Renal cortical epithelial cell (primary cell): ENCODE measurements at places on chromosomes 6 and 20. TPM values are rescaled to one million over a fixed set of nuclear protein-coding genes. Genes with fewer than 3 reads are reported as not detected.

Gene CEP162
- total RNA-seq, result 5.6 and 20.2 TPM in 2 replicates

DNA sequence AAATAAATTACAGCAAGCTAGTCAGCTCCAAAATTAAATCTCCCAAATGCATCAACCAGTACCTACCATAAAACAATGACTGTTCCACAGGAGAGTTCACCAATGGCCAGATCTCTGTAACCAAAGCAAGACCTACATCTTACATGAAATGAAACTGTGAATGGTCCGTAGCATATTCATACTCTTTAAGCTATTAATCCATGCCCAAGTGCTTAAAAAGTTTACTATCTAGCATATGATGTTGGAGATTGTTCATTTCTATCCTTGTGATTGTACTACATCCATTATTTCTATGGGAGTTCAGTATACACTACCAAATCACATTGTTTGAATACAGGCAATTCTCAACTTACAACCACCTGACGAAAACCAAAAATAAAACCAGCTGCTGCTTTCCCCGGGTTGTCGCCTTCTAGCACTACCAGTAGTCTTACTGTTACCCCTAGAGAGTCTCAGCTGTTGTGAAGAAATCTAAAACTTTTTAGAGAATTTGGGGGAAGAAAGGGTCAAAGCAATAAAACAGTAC, 38.0 kb downstream of the HIVEP2 start:
- no peak for DNase-seq

GRCh38 chr6:12163149-12163548, 127.0 kb upstream of the EDN1 start:
- DNase-seq, result no peak

Gene CDSN
- under 0.01 and 0.05 TPM in 2 replicates for total RNA-seq

DNA sequence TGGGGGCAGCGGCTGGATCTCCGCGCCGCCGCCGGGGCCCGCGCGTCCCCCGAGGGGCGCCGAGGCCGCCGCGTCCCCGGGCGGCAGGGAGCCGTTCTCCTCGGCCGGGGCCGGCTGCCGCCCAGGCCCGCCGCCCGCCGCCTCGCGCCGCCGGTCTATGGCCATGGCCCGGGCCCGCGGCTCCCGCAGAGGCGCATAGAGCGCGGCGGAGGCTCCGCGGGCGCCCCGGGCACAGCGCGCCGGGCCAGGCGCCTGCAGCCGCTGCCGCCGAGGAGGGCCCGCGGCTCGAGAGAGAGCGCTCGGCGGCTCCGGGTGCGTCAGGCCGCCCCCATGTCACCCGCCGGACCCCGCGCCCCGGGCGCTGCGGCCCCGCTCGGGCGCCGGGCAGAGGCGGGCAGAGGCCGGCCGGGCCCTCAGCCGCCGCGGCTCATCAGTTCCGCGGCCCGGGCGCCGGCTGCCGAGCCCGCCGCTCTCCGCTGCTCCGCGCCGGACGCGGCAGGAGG, 404 bp downstream of the SLC22A23 start:
- DNase-seq, result no peak

Gene SLC24A3
- total RNA-seq, result under 0.01 and 0.10 TPM in 2 replicates

Gene RPL10A
- 1,305 and 1,523 TPM in 2 replicates for total RNA-seq

GRCh38 chr6:34525431-34526175, 30.5 kb downstream of the SPDEF start:
- DNase-seq, result no peak

Gene TAP1
- total RNA-seq, result 57.6 and 124 TPM in 2 replicates

Gene PBOV1
- not detected in 2 replicates for total RNA-seq

Gene TLDC2
- 0.35 and 0.50 TPM in 2 replicates for total RNA-seq

DNA sequence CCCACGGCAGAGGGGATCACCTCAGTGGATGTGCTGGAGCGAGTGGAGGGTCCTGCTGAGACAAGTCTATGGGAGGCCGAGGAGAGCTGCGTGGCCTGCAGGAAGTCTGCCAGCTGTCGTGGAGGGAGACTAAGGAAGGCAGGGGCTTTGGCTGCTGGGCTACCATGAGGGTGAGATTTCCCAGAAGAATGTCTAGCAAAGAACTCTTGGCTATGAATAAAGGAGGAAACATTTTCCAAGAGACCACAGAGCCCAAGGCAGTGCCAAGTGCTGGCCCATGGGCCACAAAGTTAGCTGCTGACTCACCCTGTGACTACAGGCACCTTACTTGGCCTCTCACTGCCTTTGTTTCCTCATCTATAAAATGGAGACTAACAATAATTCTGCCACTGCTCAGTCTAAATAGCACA, 73.4 kb downstream of the PRDM1 start:
- peak; percentile 94 for DNase-seq

- no peak for DNase-seq
Measured at GRCh38 chr6:157486572-157486971, 105.6 kb downstream of the ZDHHC14 start.

Gene CDH4
- total RNA-seq, result 6.4 TPM in 2 replicates

- DNase-seq, result peak; percentile 99
Measured at GRCh38 chr6:121520337-121521163, 85.1 kb downstream of the GJA1 start.

DNA sequence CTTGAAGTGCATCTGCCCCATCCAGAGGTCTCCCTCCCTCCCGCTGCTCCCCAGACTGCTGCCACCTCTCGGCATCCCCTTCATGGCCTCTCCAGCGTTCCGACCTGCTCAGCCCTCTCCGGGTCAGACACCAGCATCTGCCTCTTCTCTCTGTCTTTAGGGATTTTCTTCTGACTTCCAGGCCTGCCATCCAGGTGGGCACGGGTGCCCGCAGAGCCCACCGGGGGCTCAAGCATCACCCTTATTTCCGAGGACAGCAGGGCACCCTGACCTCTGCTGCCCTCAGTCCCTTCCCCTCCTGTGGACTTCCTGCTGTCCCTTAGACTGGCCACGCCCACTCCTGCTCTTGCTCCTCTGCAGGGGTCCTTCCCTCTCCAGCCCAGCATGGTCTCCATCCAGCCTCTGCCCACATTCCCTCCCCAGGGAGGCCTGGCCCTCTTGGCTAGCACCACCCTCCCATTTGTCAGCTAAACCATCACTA, 3.3 kb downstream of the NPEPL1 start:
- no peak for DNase-seq

GRCh38 chr20:13322198-13322597, 101.1 kb downstream of the ISM1 start:
- DNase-seq, result no peak

DNA sequence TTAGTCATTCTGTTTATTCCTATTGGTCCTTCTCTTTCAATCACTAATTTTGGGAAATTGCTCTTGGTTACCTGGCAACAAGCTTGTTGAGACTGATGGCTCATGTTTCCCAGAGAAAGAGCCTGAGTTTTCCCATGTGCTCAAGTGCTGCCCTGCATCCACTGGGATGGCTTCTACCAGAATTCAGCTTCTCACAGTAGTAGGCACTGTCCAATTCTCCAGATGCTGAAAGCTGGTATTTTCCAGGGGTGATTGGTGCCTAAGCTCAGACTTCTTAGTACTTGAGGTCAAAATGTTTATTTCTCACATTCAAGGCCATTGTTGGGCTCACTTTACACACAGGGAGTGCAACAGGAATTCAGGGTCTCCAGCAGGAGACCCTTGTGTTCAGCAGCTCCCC, 29.1 kb upstream of the SLC2A12 start:
- DNase-seq, result no peak

GRCh38 chr6:165047952-165048351, 261.5 kb downstream of the C6orf118 start:
- DNase-seq, result no peak

Gene ANKRD66
- not detected in 2 replicates for total RNA-seq

DNA sequence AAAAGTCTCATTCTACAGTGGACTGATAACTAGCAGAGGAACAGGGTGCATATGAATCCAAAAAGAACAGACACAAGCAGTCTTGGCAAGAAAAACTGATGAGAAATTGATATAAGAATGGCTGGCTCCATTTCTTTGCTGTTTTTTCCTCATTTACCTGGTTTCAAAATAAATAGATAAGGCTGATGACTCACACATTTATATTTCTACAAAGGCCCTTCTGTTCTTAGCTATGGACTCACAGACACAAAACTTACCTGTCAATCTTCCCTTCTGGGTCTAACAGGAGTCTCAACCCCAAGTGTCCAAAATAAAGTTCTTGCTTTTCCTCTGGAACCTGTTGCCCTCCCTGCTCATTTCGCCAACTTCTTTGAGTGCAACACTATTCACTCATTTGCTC, 941 bp downstream of the SLC17A4 start:
- DNase-seq, result no peak

DNA sequence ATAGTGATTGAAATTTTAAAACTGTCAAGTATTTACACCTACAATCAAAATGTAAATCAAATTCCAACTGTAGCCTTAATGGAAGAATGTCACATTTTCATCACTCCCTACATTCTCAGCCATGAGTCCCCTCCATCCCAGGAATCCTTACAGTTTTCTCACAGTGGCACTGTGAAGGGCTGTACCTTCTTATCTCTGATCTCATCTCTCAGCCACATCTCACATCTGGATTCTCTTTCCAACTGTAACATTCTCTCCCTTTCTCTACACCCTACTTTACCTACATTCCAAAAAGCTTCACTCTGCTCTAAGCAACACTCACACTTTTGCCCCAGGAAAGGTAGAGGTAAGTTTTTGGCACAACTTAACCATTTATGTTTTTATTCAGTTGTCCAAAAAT, 8.9 kb upstream of the MARCKS start:
- no peak for DNase-seq

Gene ZC2HC1B
- total RNA-seq, result not detected in 2 replicates

GRCh38 chr6:144331491-144331969, 46.4 kb downstream of the UTRN start:
- peak; percentile 70 for DNase-seq

Gene MLN
- not detected in 2 replicates for total RNA-seq

DNA sequence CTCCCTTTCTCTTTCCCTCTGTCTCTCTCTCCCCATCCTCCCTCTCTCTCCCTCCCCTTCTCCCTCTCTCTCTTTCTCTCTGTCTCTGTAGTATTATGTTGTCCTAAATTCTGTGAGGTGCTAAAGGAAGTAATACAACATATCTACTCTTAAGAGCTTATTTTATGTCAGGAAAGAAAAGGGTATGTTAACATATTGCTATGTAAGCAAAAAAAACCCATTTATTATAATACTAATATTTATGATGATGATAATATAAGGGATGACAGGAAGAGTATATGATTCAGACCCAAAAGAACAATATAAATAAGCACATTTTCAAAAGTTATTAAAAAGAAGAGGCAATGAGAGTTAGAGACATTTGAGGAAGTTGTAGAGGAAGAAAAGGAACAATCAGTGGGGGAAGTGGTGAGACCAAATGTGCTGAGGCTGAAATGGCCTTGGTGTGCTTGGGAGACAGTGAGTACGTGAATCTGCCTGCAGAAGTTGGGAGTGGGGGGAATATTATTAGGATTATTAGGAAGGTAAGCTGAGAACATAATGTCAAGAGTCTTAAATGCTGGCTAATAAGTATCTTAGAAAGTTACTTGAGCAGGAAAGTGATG, 303.6 kb upstream of the FERMT1 start:
- peak; percentile 2 for DNase-seq

- DNase-seq, result no peak
Measured at GRCh38 chr20:58511861-58512260, 3.3 kb downstream of the APCDD1L start.

GRCh38 chr6:110714143-110714542, 101.1 kb downstream of the CDK19 start:
- no peak for DNase-seq

GRCh38 chr20:5001174-5002076, at the start of gene SLC23A2:
SLC23A2 (minus strand) TSS chr20:5001510; CDS start chr20:4932562, 68,948 bp downstream.
- DNase-seq, result peak; percentile 23

- DNase-seq, result no peak
Measured at GRCh38 chr6:30735668-30736314, 6.7 kb downstream of the FLOT1 start.

Gene NKAIN2
- total RNA-seq, result not detected in 2 replicates

DNA sequence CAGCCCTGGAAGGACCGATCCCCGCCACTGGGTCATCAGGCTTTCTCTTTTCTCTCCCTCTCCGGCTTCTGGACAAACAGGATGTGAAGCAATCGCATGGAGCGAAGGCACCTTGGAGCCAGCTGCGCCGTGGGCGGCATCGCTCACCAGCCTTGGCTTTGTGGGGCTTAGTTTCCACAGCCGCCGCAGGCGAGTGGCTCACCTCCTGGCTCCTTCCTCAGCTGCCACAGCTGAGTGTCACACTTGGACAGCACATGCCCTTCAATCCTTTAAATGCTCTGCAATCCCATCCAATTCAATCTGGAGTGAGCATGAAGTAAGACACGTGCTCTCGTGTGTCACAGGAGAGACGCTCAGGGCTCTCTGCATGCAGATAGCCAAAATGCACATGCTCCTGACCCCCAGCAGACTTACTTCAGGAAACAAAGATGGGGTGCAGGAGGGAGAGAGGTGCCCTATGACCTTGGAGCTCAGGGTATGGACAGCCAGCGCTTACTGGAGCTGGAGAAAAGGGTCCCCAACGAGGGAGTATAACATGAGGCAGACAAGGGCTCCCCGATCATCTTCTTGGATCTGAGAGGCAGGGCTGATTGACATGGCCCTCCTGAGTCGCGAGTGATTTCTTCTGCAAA, 70.9 kb downstream of the BMP7 start:
- no peak for DNase-seq

GRCh38 chr6:169972101-169972651, 220.8 kb downstream of the ERMARD start:
- DNase-seq, result no peak

DNA sequence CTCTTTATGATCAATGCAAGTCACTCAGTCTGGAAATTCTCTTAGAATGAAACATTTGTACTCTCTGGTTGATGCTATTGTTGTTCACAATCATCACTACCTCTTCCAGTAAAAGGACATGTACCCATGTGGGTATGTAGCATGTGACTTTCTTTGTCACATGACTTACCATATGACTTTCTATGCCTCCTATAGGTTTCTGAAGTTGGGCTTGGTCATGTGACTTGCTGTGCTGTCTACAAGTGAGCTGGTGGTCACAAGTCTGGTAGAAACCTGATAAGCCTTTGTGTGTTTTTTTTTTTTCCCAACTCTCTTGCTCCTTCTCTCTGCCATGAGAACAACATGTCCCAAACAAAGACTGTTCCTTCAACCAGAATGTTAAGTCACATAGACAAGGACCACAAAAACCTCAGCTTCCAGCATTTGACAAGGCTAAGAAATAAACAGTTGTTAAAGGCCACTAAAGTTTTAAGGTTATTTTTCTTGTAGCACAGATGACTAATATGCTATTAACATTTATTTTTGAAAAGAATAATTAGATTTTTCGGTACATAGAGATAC, 379.2 kb upstream of the SLC35B3 start:
- DNase-seq, result no peak

- peak; percentile 91 for DNase-seq
Measured at GRCh38 chr6:88380083-88380482, 213.9 kb upstream of the CNR1 start.

Gene SLC22A23
- total RNA-seq, result 0.35 and 2.4 TPM in 2 replicates

Gene HRH3
- not detected in 2 replicates for total RNA-seq

GRCh38 chr20:38125157-38126056, 39.7 kb downstream of the TGM2 start:
- DNase-seq, result peak; percentile 79

DNA sequence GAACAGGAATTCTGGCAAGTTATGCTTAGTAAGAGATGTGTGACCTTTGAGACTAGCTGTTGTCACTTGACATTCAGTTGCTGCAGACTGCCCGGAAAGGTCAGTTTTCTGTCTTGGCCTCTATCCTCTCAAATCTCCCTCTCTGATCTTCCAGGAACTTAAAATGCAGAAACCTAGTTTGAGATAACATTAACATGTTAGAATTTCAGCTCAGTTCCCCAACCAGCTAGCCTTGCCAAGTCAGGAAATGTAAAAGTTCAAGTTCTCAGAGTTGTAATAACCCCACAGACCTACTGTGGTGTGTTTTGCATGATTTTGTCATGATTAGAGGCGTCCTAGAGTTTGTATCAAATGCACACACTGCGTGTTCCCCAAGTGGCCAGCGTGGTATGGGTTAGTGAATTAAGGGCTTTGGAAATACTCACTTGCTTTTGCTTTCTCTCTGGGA, 46.6 kb downstream of the DUSP22 start:
- DNase-seq, result no peak
